Activated CD8-positive, alpha-beta memory T cell treated with anti-CD3 and anti-CD28 coated beads for 1 hour (primary cell): ENCODE measurements at places on chromosomes 5 and 9.

DNA sequence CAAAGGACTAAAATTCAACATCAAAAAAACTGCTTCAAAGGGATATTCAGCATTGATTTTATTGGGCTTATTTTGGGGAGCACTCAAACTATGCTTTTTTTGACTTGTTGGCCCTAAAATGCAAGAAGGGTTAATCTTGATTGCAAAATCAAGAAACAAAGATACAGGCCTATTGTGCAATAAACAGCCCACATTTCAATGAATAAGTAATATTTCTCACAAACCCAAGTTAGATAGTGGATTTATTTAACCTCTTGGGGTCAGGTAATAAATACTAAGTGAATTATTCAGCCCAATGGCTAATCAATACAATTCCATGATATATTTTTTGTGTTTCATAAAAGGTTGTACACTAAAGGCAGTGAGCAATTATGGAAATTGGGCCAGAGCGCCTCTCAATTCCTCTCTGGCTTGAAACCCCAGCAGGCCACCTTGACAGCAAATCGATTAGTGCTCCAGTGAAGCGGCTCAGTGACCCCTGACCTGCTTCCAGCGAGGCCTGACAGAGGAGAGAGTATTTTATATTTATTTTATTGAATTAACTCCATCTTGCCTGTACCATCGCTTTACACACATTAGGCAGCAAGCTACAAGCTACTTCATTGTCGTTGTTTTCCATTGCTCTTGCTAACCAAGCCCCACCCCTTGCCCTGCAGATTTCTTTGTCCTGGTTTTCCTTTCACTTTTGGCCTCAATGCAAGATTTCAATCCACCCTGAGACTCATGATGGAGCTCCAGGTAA is 65.5 kb downstream of the EBF1 start:
- DNase-seq: no peak

DNA sequence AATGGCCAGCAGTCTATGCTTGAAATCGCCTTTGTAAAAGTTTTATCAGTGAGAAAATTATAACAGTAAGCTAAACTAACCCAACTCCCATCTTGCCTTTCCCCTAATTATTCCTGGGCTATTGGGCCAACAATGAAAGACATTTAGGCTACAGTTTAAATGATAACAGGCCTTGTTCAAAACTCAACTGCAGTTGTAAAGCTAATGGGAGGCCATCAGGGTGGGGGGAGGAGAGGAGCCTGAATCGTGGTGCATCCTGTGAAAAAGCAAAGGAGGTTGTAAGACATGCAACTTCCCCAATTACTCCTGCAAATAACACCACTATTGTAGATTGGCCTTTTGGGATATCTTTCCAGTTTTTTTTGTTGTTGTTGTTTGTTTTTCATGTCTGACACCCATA is 53.8 kb downstream of the ACTL7B start:
- no peak for DNase-seq

DNA sequence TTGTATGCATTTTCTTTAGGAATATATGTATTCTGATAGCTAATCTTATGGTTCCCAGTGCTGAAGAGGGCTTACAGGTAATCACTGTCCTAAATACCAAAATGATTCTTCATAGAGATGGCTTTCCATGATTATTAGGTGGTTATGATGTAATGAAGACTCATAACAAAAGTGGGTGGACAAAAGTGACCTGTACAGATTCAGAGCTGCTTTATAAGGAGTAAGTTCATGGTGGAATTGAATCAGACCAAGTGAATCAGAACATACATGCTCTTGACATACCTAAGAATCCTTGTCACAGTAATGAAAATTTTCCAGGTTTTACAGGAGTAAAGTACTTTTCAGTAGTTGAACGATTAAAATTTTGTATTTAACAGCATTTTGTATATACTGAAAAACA is 105.6 kb downstream of the NIPBL start:
- DNase-seq: no peak

GRCh38 chr9:80059979-80060378 is 488.2 kb downstream of the TLE4 start:
- DNase-seq: no peak

GRCh38 chr5:16803831-16804230 is 132.3 kb downstream of the MYO10 start:
- DNase-seq: no peak

- peak; percentile 72 for DNase-seq
Measured at GRCh38 chr5:177500685-177501522, 3.5 kb upstream of the PDLIM7 start.

DNA sequence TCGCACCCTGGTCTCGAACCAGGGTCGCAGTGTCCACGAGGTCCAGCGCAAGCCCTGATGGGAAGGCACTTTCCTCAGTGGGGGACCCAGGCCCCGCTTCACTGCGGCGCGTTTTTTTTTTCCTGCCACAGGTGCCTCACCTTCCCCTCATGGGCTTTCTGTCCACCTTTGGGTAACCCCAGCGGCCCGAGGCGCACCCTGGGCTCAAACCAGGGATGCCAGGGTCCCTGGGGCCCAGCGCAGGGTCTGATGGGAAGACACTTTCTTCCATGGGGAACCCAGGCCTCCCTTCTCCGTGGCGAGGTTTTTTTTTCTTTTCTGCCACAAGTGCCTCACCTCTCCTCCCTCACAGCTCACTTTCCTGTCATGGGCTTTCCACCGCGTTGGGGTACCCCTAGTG is 1269.9 kb downstream of the FOXD4L5 start:
- DNase-seq: no peak

DNA sequence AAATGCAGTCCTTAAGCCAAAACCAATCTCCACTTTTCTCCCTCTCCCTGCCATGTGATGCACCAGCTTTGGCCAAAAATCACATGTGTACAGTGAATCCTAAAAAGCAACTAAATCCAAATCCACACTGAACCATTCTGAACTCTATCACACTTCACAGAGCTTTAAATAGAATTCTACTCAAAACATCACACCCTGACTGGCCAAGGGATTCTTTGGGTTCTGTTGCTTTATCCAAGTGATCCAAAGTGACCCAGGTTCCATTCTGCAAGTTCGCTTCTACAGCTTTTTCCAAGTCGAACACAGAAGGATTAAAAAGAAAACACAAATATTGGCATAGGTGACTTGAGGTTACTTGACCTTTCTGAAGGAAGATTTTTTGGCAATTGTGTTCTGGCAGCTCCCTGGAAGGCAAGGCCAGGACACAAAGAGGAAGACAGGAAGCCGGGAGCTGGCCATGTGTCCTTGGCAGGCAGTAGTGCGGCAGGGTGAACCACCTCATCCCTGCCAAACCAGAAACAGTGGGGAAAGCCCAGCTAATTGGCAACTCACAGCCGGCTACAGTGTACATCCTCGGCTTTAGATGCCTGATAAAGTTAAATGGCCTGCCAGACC is 115.0 kb downstream of the NFIB start:
- DNase-seq: no peak

DNA sequence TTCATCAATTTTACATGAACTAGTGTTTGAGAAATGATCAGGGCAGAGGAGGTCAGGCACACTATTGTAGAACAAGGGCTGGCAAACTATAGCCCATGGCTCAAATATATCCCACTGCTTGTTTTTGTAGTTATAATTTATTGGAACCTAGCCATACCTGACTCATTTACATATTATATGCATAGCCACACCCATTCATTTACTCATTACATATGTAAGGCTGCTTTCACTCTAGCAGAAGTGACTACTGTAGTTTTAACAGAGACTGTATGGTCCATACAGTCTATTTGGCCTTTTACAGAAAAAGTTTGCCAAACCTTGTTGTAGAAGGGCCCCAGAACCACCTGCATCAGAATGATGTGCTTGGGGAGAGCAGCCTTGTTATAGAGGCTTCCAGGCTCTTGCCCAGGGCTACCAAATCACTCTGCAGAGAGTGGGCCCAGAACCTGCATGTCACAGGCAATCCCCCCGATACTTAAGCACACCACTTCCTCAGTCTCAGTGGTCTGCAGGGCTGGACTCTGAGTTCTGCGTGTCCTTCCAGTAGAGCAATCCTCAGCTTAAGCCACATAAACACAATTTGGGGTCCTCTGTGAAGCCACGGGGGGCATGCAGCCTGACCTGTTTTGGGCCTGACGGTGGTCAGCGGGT is 6.7 kb downstream of the ANKS6 start:
- no peak for DNase-seq

DNA sequence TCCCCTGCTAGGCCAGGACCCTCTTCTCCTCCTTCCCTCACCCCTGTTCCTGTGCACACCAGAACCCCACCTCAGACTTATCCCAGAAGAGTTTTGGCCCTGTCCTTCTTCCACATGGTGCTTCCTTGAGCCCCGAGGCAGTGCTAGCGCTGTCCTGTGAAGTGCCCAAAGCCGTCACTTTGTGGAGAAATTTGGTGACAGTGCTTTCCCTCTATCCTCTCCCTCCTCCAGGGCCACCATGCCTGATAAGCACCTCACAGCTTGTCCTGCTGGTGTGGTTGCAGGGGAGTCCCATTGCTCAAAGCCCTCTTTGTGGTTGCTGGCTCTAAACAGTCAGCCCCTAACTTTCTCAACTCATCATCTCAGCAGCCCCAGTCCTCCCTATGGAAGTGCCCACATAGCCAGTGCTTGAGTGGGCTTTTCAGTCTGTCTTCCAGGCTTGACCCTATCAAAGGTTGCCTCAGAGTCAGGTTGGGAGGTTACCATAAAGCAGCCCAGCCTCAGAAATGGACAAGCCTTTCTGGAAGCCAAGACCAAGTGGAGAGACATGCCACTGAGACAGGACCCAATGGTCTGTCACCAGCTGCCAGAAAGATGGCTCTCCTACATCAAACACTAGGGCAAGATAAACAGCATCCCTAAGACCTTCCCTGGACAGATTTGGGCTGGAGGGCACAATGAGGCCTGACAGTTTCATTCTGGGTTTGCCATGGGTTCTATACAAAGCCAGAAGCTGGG is 18.0 kb downstream of the IGIP start:
- no peak for DNase-seq

DNA sequence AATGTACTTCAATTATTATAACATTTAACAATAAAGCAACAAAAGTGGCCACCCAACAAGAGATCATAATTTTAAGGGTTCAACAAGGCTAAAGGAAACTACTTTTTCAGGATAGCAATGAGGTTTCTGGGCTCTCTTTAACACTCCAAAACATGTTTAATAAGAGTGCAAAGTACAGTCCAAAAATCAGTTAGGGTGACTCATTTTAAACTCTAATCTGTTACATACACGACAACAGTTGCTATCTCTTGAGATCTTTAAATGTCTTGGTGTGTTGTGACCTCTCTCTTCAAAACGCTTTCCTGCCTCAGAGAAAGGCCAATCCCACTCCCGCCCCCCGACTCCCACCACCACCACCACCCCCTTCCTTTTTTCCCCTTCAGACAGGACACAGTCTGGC is 11.5 kb downstream of the NFIB start:
- no peak for DNase-seq

DNA sequence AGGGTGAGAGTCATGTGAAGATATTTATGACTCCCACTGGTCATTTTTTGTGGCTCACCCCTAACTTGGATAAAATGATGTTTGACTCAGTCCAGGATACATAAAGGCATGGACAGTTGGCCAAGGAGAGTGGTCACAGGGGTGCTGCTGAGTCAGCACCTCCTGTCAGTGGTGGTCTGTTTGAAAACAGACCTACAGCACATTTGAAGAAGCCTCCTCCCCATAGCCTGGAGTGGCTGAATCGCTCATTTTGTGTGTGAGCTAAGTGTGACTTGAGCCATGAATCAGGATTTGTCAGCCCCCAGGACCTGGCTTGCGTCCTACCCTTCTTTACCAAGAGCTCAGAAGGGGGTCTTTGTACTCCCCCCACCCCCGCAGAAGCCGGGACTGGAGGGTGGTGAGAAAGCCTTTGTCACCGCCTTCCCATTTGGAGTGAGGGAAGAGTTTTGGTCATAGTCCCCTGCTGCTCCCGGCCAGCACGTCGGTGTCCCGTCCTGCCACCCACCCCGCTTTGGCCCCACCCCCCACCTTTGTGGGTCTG is 35.6 kb downstream of the TRIO start:
- no peak for DNase-seq

GRCh38 chr9:130459151-130459550 is 14.4 kb downstream of the ASS1 start:
- DNase-seq: no peak

GRCh38 chr9:137968235-137968634 is 90.7 kb downstream of the CACNA1B start:
- no peak for DNase-seq

DNA sequence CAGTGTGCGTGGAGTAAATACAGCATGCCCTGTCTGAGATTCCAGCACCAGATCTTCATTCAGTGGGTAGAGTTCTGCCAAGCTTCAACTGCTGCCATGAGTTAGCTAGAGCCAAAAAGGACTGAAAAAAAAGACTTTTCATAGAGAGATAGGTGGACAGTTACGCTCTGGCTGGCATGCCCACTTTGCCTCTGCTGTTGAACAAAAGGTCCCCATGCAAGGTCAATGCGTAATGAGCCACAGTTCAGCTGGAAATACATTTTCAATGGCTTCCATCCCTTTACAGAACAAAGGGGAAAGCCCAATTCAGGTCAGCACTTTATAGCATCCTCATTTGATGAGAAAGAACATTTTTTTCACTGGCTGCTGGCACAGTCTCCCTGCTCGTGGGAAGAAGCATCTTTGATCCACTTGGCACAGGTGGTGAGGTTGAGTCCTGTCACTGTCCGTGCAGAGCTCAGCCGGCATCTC is 86.9 kb upstream of the ERCC6L2 start:
- no peak for DNase-seq

DNA sequence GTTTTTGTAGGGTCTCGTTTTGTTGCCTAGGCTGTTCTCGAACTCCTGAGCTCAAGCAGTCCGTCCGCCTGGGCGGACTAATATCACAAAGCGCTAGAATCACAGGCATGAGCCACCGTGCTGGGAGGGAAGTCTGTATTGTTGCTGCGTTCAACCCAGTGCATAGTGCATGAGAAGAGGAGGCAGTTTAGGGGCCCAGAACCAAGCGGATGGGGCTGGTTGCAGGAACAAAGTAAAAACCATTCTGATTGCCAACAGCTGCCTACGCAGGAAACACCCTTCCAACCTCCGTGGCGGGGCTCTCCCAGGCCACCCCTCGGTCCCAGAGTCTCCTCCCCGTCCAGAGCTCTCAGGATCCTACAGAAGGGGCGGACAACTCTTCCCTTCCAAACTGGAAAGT is 87.1 kb downstream of the ANXA2R start:
- no peak for DNase-seq

DNA sequence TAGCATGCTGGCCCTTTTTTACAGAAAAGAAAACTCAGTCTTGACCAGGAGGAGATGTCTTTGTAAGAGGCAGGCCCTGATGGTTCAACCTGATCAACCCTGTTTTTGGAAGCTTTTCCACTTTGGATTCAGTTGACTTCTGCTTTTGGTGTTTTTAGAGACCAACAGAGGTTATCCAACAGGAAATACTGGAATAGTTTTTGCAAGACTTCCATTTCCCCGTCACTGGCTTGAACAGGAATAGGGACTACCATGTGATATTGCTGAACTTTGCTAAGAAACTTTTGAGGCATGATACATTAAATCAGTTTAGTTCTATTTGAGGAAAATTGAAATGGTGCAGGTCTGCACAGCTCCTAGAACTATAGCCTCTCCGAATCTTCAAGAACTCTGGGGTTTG is 17.1 kb upstream of the DAB2 start:
- no peak for DNase-seq

GRCh38 chr5:118548761-118549720 is 439.3 kb downstream of the DTWD2 start:
- DNase-seq: no peak

GRCh38 chr9:109258481-109259302 is 62.2 kb downstream of the EPB41L4B start:
- DNase-seq: no peak
